ENCODE measurements at places on chromosomes 16 and 17.
A peak's percentile ranks its signal among the peaks of the same experiment; 100 is the strongest.

DNA sequence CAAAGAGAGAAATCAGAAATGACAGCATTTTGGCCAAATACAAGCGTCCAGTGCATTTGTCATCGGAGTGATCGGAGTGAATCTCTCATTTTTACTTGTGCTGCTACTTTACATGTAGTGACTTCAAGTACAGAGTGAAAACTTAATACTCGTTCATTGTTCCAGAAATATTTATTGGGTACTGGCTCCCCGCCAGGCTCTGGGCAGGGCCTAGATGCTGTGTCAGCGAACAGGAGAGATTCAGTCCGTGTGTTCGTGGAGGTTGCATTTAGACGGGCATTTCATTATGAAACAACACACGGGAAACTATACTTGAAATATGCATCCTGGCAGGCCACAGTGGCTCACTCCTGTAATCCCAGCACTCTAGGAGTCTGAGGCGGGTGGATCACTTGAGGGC, 727.2 kb upstream of the RBFOX1 start:
- no peak for DNase-seq

GRCh38 chr17:75752802-75753513, 12.0 kb downstream of the GALK1 start:
- no peak for DNase-seq

GRCh38 chr16:66439051-66439730, 12.1 kb downstream of the BEAN1 start:
- DNase-seq = no peak

DNA sequence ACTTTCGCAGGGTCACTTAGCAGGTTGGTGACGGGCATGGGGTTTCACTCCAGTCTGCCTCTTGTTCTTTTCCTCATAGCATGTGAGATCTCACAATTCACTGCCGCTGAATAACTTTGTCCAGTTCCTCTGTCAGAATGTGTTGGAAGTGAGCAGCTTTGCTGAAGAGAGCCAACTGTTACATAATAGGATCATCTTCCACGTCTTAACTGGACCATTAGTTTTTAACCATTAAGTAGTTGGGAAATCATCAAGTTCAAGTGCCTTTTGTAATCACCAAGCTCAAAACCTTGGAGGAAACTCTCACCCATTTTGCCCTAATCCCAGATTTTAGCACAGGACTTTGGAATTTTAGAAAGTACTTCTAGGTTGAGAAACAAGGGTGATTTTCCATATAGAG, 290.6 kb downstream of the WWOX start:
- no peak for DNase-seq

DNA sequence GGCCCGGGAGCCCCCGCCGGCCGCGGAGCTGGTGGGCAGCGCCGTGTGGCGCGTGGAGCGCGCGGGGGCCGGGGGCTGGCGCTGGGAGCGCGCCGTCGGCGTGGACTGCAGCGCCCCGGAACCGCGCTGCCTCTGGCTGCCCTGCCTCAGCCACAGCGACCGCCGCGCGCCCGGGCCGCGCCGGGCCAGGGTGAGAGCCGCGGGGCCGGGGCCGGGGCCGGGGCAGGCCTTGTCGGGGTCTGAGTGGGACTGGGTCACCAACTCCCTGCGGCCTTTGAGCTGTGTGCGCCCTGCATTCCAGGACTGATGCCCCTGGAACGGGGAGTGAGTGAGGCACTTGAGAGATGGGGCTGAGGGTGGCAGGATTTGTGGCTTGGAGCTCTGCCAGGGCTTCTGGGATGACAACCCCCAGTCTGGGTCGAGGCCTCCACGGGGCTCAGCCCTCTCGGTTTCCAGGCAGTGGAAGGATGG, 25.7 kb downstream of the ARHGAP23 start:
- DNase-seq = no peak

DNA sequence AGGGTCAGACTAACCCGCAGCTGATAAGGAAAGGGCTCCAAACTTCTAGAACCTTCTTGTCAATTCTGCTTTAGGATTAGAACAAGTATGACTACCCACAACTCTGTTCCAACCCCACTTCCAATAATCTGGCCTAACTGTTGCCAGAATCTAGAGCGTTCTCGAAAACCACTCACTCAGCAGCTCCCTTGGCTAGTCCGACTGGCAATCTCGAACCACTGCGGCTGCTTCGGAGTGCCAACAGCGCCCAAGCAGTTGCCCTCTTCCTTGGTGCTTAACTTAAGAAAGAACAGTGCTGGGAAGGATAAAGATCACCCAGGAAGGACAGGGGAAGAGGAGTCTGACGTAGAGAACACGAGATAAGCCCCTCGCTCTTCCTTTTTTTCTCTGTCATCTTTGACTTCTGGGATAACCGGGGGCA, 818 bp downstream of the DNAJC7 start:
- DNase-seq = no peak

DNA sequence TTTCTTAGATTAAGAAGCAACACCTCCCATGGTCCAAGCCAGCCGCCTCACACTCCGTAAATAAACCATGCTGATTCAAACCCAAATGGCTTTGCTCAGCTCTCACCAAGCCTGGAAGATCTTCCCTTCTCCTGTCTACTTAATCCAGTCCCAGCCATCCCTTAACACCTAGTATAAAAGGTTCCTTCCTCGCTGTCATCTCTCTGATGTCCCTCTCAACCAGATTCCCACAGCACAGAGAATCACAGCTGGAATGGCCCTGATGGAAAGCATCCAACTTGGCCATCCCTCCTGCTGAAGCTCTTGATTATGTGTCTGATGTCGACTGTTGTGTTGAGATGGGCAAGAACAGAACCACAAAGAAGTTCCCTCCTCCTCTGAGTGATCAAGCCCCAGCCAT, 50.6 kb upstream of the ADCY9 start:
- no peak for DNase-seq

- DNase-seq = peak; percentile 70
Observed at GRCh38 chr16:83689385-83689831, 118.4 kb upstream of the HSBP1 start.

- no peak for DNase-seq
Observed at GRCh38 chr17:58310511-58311428, 17.8 kb downstream of the TSPOAP1 start.

DNA sequence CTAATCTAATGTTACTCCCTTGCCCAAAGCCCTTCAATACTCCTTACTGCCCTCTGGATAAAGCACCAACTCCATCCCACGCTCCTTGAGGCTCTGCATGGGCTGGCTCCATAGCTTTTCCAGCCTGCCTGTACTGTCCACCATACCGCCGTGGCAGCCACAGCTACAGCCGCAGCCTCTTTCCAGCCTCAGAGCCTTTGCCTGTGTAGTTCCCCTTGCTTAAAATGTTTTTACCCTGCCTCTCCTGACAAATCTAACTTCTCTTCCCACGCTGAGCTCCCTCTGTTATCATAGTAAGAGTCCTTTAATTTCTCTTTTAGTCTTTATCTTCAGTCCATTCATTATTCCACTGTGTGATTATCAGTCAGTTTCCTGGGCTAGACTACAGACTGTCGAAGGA, 22.0 kb downstream of the TEX14 start:
- no peak for DNase-seq

DNA sequence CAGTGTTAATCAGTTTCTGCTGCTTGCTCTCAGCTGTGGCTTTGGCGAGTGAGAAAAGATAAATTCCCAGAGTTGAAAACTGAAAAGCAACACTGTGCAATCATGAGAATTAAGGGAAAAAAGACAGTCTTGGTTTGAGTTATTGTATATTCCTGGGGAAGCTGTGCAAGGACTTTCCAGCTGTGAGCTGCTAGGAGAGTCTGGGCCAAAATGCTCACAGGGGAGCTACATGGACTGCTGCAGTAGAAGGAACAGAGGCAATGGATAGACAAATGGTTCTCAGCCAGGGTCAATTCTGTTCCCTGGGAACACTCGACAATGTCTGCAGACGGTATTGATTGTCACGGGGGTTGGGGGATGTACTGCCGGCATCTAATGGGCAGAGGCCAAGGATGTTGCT, 102.0 kb upstream of the ADAMTS18 start:
- no peak for DNase-seq

DNA sequence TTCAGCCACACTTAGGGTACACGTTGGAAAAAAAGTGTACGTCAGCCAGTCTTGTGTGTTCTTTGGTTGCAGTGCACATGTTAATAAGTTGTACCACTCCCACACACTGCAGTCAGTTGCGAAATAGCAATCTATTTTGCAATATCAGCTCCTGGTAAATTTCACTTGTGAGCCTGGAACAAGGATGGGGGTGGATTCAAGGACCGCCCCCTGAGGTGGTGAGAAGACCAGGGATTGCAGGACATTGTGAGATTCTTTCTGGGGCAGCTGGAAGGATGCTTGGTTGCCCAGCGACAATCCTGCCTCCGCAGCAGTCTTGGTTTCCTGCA, 78.6 kb upstream of the ZFHX3 start:
- DNase-seq = no peak

GRCh38 chr17:67575325-67575724, 142.4 kb upstream of the NOL11 start:
- DNase-seq = no peak

DNA sequence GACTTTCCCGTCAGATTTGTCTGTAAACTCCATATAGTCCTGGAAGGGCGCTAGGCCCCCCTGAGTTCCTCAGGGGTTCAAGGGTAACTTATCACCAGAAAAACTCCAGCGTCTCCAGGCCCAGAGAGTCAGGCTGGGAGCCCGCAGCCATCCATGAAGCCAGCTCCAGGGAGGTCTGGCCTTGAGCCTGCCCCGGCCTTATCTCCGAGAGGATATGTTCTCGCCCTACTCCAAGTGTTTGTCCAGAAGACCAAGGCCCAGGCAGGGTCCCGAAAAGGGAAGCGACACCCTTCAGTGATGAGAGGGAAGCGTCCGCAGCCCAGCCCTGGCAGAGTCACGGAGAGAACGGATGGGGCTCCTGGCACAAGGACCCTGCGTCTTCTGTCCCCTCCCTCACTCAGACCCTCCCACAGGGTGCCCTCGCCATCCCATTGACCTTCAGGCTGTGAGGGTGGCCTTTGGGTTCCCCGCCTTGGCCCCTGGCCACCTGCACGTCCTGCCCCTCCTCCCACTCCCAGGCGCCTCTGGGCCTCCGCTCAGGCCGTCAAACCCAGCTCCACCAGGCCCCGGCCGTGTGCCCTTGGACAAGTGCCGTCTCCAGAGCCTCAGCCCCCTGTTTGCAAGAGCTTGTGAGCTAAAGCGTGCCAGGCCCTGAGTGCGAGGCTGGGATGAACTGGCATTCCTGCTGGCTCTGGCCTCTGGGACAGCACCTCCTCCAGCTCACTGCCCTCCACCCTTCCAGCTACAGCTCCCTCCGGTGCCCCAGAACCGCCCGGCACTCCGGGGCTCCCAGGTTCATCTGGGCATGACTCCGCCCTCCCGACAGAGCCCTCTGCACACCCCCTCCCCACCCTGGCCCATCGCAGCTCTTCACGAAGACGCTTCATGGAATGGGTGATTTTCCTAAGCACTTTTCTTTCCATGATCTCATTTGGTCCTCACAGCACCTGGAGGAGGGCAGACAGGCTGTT, 83.4 kb downstream of the ZDHHC7 start:
- DNase-seq = no peak

DNA sequence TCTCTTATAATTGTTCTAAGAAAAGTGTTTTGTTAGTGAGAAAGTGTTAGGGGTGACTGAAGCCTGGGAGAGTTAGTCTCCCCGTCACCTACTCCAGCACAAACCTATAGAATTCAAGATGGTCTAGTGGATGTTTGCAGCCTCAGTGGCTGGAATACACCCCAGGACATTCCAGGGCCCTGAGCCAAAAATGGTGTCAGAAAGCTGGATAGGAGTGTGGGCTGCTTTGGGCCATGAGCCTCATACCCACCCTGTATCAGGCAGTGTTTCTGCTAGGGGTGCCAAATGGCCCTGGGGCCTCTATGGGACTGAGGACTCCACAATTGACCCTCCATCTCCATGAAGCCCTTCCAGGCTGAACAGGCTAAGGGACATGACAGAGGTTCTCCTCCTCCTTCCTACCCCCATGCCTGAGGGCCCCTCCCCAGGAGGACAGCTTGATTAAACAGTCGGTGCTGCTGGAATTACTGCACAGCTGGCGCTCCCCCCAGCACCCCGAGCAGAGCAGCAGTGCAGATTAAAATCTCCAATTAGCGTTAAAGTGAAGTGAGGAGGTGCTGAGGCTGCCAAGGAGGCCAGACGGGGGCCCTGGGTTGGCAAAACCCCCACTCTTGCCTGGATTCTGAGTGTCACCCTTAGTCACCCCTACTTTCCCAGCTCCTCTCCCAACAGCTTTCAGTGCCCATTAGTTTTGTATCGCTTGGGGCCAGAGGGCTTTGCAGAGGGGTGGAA, 59.1 kb downstream of the NEUROD2 start:
- DNase-seq = no peak

DNA sequence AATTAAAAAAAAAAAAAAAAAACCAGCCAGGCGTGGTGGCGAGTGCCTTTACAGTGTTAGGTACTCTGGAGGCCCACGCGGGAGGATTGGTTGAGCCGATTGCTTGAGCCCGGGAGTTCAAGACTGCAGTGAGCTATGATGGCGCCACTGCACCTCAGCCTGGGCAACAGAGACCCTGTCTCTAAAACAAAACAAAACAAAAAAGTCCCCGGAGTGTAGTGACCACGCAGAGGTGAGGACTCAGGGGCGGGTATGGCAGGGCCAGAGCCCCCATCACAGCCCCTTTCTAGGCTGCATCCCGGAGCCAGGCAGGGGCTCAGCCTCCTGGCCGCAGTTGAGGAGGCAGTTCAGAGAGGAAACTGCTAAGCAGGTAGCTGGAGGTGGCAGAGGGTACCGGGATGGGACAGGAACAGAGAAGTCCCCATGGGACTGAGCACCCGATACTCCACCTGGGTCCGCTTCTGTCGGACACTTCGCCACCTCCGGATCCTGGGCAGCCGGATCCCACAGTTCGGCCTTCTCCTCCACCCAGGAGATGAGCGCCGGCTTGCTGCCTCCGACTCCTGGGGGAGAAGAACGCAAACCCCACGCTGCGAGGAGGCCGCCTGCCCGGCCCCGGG, 800 bp downstream of the ZNF747 start:
- no peak for DNase-seq
